IMR-90 (cell line): ENCODE measurements at places on chromosomes 11 and 22.

DNA sequence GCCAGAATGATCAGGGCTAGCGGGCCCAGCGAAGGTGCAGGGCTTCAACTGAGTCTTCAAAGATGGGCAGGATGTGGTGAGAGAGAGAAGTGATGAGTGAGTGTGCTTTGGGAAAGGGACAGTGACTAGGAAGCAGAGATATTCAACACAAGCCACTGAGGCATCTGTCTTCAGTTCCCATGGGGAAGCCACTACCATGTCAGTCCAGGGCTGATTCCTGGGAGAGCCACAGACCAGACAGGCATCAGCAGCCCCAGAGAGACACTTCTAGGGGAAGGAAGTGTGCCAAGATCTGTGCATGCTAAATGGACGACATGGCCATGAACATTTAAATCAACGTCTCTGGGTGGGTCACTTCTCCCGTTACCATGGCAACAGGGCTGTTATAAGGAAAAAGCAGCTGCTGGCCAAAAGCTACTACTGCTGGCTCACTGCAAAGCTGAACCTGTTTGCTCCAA lies 28.5 kb downstream of the P4HA3 start:
- DNase-seq, result peak; percentile 28

DNA sequence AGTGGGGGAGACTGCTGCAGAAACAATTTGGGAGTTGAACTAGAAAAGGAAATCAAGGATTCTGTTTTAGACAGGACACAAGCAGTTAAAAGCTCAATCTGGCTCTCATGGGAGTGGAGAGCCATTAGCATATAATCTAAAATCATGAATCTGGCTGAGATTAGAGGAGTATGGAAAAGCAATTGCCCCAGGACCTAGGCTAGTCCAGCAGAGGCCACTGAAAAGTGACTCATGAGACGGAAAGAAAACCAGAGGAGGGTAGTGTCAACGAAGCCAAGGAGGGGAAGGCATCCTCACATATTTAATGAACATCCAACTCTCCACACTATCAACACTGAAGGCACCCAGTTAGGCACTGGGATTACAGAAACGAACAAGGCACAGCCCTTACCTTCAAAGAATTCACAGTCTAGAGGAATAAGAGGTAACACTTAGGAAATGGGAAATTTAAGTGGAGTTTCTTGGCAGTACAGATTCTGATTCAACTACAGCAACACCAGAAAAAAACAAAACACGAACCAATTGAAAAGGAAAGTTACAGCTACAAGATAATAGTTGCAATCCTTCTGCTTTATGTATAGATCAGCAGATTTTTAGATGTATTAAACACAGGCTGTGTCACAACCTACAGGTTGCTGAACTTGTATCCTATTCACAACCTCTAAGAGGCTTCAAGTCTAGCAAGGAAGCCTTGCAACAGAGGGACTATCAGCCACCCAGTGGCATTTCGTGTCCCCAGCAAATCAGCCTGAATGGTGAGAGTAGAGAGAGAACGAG lies 43.7 kb upstream of the CHST1 start:
- no peak for DNase-seq

DNA sequence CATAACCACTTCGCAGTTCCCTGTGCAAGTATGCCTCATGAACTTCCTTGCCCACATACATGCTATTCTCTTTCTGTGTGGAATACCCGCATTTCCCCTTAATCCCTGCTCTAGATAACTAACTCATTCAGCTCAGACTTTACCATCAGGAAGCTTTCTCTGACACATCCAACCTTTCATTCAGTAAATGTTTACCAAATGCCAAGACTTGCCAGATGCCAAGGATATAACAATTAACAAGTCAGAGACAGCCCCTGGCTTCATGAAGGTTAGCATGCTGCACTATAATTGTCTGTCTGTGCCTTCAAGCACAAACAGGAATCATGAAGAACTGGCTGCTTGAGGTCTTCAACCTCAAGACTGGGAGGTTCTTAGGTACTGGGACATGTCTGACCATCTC lies 71.2 kb upstream of the GDPD4 start:
- DNase-seq, result no peak

DNA sequence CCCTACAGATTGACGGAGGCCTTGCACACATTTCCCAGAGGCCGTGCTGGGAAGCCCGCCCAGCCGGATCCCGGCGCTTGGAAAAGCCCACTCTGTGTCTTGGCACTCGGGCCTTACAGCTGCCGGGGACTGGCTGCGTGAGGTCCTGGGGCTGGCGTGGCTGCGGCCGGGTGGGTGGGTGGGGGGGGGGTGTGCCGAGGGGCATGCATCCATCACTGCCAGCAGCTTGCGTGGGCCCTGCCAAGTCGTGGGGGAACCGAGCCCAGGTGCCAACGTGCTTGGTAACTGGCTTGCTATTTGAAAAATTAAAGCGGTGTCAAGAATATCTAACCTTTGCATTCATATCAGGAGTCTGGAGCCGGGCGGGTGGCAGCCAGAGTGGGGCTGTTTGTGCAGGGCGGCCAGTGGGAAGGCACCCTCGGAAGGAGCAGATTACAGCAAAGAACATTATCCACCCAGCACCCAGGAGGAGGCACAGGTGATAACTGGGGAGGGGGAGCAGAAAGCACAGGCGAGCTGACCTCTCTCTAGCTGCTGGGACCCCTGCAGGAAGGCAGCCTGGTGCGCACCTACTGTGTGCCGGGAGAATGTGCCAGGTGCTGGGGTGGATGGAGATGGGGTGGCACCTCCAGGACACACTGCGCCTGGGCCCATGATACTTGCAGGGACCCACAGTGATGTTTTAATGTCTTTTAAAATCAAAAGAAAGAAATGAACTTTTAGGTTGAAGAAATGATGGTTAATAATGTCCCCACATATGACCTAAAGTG lies 28.5 kb upstream of the SMIM38 start:
- DNase-seq, result no peak

GRCh38 chr11:117146521-117146920 lies 2.4 kb downstream of the PAFAH1B2 start:
- DNase-seq, result peak; percentile 53

DNA sequence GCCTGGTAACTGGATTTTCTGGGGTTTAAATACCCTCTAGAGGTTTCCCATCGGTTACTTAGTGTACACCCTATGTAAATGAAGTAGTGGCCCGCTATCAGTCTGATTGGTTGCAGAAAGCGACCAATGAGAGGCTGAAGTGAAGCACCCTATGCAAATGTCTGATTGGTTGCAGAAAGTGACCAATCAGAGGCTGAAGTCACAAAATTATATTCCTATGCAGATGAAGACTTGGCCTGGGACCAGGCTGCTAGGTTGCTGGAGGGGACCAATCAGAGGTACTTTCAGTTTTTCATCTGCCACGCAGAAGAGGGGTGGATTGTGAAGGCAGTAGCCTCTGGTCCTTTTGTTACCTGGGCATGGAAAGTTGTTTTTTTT lies 134.8 kb downstream of the TBC1D22A start:
- no peak for DNase-seq

GRCh38 chr11:58394195-58394594 lies 12.5 kb downstream of the OR5B3 start:
- peak; percentile 82 for DNase-seq

- no peak for DNase-seq
Measured at GRCh38 chr11:122843281-122844141, 5.2 kb downstream of the CRTAM start.

DNA sequence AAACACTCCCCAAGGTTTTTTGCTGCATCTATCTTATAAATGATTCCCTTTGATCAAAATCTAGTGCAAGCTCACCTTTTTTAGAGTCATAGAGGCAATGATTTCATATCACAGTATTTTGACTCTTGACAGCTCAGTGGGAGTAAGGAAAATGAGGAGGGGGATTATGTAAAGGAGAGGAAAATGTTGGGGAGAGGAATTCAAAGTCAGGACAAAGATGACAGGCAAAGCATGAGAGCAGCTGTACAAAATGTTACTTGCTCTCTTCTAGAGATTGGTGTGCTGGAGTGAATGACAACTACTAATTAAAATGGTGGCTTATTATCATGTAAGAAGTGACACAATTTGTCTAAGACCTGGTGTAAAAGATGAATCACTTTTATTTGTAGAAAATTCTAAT lies 644.6 kb upstream of the CHORDC1 start:
- DNase-seq, result no peak

GRCh38 chr22:20566420-20567260 lies 59.2 kb downstream of the MED15 start:
- peak; percentile 82 for DNase-seq

GRCh38 chr22:40414838-40415505 lies 44.6 kb downstream of the SGSM3 start:
- no peak for DNase-seq

DNA sequence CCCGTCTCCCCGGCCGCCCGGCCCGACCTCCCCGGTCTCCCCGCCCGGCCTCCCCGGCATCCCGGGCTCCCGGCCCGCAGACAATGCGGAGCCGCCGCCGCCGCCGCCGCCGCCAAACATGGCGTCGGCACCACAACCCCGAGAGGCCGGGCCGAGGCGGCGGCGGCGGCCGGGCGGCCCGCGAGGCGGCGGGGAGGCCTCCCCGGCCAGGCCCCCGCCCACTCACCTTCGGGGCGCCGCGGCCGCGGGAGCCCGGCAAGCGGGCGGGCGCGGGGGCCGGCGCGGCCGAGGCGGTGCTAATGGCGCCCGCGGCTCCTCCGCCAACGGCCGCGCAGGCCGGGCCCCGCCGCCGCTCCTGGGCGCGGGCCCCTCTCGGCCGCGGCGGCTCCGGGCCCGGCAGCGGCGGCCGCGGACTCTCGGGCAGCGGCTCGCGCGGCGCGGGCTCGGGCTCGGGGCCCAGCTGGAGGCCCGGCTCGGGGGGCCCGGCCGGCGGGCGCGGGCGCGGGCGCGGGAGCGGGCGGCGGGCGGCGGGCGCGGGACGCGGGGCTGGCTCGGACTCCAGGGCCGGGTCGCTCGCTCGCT lies 311 bp downstream of the BRD1 start:
- no peak for DNase-seq

GRCh38 chr22:46696229-46696518 lies 41.9 kb downstream of the CERK start:
- no peak for DNase-seq

DNA sequence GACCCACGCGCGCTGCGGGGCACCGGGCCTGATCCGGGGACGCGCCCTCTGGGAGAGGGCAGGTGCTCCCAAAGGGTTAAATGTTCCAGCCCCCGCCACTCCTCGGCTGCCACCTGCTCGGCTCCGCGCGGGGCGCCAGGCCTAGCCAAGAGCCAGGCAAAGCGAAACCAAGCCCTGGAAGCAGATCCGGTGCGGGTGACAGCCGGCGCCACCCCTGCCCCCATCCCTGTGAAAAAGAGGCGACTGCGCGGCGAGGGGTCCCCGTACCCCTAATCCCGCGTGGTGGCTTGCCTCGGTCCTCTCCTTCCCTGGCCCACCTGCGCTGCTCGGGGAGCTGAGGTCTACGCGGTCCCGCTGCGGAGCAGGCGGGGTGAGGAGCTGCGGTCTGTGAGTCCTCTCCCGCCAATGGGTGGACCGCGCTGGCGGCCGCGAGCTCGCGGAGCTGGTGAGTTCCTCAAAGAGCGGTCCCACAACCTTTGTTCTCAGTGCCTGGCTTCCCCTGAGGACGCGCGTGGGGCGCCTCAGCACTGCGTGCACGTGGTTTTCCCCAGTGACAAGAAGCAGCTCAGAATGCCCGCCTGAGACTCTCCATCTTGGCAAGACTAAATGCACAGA lies at the start of gene ME3:
Gene ME3, minus strand, starts transcription at position 610 of the 615 bp plus-strand sequence.
- peak; percentile 44 for DNase-seq
